CD4-positive, alpha-beta memory T cell (primary cell): ENCODE measurements at places on chromosomes 6 and 20. TPM values are rescaled to one million over a fixed set of nuclear protein-coding genes. Genes with fewer than 3 reads are reported as not detected.
A peak's percentile ranks its signal among the peaks of the same experiment; 100 is the strongest.

The PTGIS gene
- total RNA-seq: not detected

The PRSS16 gene
- 2.5 TPM for total RNA-seq

DNA sequence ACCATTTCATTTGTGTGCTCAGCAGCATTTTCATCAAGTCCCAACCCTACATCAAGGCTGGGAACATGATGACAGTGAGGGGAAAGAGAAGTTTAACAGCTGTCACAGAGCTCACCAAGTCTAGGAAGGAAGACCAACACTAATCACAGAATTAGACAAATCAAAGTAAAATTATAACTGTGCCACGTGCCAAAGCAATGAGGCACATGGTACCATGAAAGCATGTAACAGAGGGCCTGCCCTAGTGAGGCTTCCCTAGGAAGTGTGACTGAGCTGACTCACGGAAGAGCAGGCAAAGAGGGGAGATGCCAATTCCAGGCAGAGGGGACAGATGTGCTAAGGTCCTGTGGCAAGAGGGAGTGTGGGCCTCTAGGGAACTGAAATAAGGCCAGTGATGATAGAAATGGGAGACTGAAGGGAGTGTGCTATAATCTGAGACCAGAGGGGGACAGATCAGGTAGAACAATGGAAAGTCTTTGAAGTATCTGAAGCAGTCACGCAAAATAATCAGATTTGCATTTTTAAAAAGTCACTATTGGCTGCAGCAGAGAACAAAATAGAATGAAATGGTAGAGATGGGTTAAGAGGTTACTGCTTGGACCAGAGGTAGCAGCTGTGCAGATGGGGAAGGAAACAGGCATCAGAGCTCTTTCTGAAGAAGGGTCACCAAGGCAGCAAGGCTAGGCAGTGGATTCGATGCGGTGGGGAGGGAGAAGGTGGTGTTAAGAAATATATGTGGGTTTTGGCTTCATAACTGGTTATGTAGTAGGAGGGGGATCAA lies 86.8 kb downstream of the GPR6 start:
- H3K27me3 ChIP-seq: peaks cover 4% of the 10 kb centered on the region
- no peaks in the 10 kb centered on the region for H3K36me3 ChIP-seq
- H3K27ac ChIP-seq: no peak overlapping the region
- DNase-seq: no peak

DNA sequence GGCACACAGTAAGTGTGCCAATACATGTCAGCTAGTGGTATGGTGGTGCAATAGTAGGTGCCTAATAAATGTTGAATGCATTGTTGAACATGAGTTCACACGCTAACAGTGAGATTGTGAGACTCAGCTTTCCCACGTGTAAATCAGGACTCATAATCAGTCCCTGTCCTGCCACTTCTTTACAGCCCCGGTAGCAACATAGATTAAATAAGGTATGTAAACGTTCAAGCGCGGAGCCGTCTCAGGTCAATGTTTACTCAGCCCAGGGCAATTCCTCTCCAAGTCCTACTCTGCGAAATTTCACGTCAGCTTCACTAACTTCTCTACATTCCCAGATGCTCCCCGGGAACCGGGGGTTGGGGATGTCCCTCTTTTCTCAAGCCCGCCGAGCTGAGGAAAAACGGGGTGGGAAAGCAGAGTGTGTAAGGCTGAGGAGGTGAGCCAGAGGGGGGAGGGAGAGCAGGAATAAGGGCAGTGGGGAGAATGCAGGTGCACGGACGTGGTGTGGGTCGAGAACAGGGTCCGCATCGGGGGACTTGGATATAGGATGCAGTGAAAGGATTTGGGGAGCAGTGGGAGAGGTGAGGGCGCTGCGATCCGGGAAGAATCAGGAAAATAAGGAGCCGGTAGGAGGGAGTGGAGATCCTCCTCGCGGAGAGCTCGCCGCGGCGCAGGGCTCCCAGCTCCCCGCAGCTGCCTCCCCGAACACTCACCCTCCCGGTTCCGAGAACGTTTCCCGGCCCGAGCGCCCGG lies 544 bp upstream of the TP53INP2 start:
- H3K4me1 ChIP-seq: peaks cover 20% of the 10 kb centered on the region
- no peaks in the 10 kb centered on the region for H3K36me3 ChIP-seq
- H3K27me3 ChIP-seq: no peaks in the 10 kb centered on the region
- peak; percentile 32 for DNase-seq
- peak overlapping the region; percentile 56 for H3K4me3 ChIP-seq

The PRDM13 gene
- not detected for total RNA-seq

GRCh38 chr6:142279350-142280180 lies 22.2 kb upstream of the ADGRG6 start:
- H3K4me3 ChIP-seq: no peak overlapping the region
- H3K27ac ChIP-seq: no peak overlapping the region
- no peaks in the 10 kb centered on the region for H3K4me1 ChIP-seq
- DNase-seq: no peak
- H3K36me3 ChIP-seq: no peaks in the 10 kb centered on the region

DNA sequence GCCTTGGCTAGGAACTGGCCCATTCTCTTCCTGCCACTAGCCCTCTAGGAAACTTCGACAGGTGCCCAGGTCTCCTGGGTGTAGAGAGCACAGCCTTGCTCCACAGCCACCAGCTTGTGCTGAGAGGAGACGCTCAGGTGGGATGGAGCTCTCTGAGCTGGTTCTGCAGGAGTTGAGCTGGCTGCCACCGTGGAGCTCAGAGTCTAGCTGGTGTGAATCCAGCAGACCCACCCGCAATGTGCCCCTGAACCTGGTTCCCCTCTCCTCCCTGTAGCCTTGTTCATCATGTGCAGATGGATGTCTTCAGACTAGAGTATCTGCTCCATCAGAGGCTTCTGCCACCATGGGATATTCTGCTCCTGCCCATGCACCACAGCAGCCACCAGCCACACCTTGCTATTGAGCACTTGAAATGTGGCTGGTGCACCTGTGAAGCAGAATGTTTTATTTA lies 222.5 kb downstream of the SYNDIG1 start:
- H3K27me3 ChIP-seq: no peaks in the 10 kb centered on the region
- no peak for DNase-seq

GRCh38 chr6:121838842-121839241 lies 403.4 kb downstream of the GJA1 start:
- H3K27ac ChIP-seq: no peak overlapping the region
- no peaks in the 10 kb centered on the region for H3K4me1 ChIP-seq
- no peak overlapping the region for H3K4me3 ChIP-seq
- no peaks in the 10 kb centered on the region for H3K27me3 ChIP-seq
- no peaks in the 10 kb centered on the region for H3K36me3 ChIP-seq

The GRM1 gene
- not detected for total RNA-seq

DNA sequence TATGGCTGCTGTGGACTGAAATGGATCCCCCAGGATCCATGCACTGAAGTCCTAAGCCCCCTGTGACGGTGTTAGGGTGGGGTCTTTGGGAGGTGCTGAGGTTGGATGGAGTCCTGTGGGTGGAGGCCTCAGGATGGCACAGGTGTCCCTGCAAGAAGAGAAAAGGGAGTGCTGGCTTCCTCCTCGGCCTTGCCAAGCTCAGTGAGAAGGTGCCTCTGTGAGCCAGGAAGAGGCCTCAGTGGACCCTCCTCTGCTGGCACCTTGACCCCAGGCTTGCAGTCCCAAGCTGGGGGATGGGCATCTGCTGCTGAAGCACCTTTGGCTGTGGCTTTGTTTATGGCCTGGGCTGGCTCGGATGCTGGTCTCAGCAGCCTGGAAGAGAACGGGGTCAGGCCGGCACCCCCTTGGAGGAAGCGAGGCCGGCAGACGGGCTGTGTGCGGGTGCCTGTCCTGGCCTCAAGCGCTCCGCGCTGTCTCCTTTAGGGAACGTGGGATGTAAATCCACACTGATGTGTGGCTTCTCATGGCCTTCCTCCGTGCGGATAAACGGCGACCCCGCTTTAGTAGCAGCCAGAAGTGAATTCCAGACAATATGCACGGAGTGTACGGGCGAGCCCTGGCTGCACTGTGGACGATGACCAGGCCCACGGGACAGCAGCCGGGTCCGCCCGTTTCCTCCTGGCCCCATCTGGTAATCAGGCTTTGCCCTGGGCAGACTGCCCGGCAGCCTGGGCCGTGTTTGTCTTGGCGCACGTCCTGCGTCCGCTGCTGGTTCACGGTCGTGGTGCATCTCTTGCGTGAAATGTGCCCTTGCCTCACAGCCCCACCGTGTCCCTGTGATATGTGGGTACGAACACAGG lies 182.6 kb downstream of the ERMARD start:
- H3K4me3 ChIP-seq: no peak overlapping the region
- no peak for DNase-seq
- H3K4me1 ChIP-seq: no peaks in the 10 kb centered on the region

- H3K4me1 ChIP-seq: no peaks in the 10 kb centered on the region
- DNase-seq: no peak
- no peak overlapping the region for H3K4me3 ChIP-seq
- no peaks in the 10 kb centered on the region for H3K36me3 ChIP-seq
Measured at GRCh38 chr6:72740135-72740534, 118.3 kb downstream of the KCNQ5 start.

The SLC22A2 gene
- total RNA-seq: not detected

- DNase-seq: no peak
- H3K36me3 ChIP-seq: no peaks in the 10 kb centered on the region
- no peaks in the 10 kb centered on the region for H3K4me1 ChIP-seq
Measured at GRCh38 chr6:148674306-148674705, 72.5 kb upstream of the UST start.

DNA sequence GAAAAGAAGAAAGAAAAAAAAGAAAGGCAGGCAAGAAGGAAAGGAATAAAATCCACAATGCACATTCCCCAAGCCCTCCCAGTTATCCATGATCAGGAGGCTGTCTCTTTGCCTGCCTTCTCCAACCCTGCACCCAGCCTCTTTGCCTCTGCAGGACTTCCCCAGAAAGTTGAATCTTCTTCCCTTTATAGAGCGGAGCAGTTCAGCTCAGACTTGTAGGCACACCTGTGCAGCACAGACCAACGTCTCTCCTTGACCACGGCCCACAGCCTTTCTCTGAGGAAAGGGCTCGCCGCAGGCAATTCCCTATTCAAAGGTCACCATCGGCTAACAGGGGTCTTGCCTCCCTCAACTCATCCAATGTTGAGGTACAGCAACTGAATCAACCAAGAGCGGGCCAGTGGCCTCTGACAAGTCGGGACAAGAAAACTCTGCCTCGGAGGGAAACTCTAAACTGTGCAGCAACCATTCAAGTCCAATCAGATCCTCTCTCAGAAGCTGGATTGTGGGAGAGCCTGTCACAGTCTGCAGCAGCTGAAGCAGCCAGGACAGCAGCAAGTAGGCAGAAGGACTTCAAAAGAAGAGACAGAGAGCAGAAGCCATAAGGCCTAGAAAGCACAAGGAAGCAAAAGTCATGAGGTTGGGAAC lies 529.2 kb upstream of the JARID2 start:
- H3K4me1 ChIP-seq: peaks cover 41% of the 10 kb centered on the region
- H3K36me3 ChIP-seq: no peaks in the 10 kb centered on the region
- no peaks in the 10 kb centered on the region for H3K27me3 ChIP-seq
- DNase-seq: no peak
- no peak overlapping the region for H3K27ac ChIP-seq
- no peak overlapping the region for H3K4me3 ChIP-seq

DNA sequence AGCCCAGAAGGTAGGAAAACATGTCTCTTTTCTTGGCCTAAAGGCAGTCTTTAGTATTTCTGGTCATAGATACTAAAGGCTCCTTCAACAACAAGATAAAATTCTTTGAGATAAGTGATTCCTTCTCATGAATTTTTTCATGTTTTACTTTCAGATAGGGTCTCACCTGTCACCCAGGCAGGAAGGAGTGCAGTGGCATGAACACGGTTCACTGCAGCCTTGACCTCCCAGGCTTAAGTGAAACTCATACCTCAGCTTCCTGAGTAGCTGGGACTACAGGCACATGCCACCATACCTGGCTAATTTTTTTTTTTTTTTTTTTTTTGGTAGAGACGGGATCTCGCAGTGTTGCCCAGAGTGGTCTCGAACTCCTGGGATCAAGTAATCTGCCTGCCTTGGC lies 9.1 kb downstream of the PNLDC1 start:
- no peak overlapping the region for H3K27ac ChIP-seq
- DNase-seq: no peak
- H3K4me3 ChIP-seq: no peak overlapping the region
- H3K4me1 ChIP-seq: no peaks in the 10 kb centered on the region
- no peaks in the 10 kb centered on the region for H3K36me3 ChIP-seq
- H3K27me3 ChIP-seq: no peaks in the 10 kb centered on the region

DNA sequence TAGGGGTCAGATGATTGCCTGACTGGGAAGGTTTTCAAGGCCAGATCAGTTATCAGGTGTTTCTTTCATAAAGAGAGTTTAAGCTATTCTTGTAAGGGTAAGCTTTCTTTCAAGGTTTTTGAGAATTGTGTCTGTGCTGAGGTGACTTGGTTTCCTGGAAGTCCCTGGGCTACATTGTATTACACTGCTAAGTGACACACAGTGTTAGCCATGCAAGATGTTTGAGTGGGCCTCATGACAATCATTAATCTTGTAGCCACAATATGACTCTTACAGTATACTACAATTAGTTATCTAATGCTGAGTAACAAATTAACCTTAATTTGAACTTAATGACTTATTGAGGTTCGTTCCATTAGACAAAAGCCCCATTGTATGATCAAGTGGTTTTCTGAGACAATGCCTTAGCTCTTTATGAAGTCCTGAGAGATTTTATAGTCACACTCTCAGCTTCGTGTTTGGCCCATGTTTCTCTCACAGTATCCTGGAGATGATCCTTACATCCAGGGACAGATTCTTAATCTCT lies 186.7 kb downstream of the RPS12 start:
- no peaks in the 10 kb centered on the region for H3K36me3 ChIP-seq
- no peak for DNase-seq

The ADGB gene
- total RNA-seq: not detected

DNA sequence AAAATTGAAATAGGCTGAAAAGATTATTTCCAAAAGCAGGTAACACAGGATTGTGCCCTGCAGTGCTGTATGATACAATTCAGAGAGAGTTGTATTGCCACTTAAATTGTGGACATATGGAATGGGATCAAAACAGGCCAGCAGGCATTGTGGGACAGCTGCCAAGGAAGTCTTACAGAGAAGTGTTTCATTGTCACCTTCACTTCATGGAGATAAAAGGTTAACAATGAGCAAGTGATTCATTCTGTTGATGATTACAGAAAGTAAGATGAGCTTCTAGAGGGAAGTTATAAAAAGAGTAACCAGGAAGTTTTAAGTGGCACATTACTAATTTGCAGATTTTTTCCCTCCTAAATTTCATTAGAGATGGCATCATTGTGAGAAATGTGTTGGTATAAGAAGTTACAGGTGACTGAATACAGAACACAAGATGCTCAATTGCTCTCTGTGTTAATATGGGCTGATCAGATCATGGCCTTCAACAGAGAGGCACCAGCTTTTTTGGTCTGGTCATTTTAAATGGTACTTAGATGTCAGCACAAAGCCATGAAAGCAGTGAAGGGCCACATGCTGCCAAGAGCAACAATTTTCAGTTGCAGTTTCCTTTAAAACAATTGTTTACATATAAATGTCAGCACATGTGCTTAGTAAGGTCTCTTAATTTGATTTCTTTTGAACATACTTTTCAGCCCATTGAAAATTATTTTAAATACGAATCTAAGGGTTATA lies 402.5 kb upstream of the FKBP1C start:
- H3K4me3 ChIP-seq: no peak overlapping the region
- H3K36me3 ChIP-seq: no peaks in the 10 kb centered on the region
- H3K4me1 ChIP-seq: no peaks in the 10 kb centered on the region
- no peak overlapping the region for H3K27ac ChIP-seq
- no peaks in the 10 kb centered on the region for H3K27me3 ChIP-seq
- no peak for DNase-seq

The MUC22 gene
- total RNA-seq: not detected

GRCh38 chr6:106743612-106744011 lies 114.2 kb downstream of the QRSL1 start:
- H3K27me3 ChIP-seq: peaks cover 4% of the 10 kb centered on the region
- H3K36me3 ChIP-seq: no peaks in the 10 kb centered on the region
- H3K27ac ChIP-seq: no peak overlapping the region
- no peak for DNase-seq
- H3K4me1 ChIP-seq: no peaks in the 10 kb centered on the region
